ENCODE measurements at places on chromosomes 6 and 20.
A peak's percentile ranks its signal among the peaks of the same experiment; 100 is the strongest.

DNA sequence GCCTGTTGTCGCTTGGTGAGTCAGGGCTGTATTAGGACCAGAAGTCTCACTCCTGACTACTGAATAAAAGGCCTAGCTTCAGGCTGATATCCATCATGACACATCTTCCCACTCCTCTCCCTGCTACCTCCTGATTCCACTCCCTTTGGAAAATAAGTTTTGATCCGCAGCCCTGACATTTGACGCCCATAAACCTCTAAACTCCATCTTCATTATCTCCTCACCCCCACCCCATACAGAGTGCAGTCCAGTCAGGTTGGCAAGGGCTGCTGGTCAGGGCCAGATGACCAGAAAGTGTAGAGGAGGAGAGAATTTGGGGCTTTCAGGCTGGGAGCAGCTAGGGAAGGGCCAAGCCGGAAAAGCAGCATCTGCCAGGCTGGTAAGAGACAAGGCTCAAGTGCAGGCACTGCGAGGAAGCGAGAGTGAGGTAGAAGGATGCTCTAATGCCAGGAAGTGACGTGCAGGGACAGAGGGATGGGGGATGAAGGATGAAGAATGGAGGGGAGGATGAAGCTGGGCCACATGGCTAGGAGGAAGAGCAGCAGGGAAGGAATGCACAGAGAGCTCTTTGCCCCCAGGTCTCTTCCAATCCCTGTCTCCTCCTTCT is 1.2 kb downstream of the GGT7 start:
- DNase-seq, result no peak

DNA sequence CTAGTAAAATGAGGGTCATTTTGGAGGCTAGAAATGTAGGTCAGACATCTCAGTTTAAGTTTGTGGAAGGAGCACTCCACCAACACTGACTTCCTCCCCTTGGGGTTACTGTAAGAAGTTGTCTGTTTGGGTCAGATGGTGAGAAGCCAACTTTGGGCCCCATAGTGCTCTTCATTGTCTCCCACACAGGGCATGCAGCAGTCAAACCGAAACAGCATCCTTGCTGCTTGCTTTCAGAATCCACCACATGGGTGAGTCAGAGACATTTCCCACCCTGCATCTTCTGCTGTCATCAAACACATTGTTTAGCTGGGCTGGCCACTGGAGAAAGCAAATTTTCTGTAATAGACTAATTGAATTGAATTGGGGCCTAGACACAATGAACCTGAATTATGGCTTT is 16.8 kb downstream of the IL17F start:
- peak; percentile 13 for DNase-seq

- no peak for DNase-seq
Observed at GRCh38 chr20:53291548-53291947, 302.1 kb downstream of the ZNF217 start.

GRCh38 chr6:51013376-51013775 is 194.7 kb downstream of the TFAP2B start:
- no peak for DNase-seq

GRCh38 chr20:47055699-47056369 is 161.2 kb downstream of the EYA2 start:
- DNase-seq, result no peak

All from stimulated activated CD4-positive, alpha-beta T cell treated with anti-CD3 and anti-CD28 coated beads, Interleukin-15, amount 100 ng/mL, for 1 hour (primary cell).